ENCODE measurements at places on chromosomes 11 and 22.

DNA sequence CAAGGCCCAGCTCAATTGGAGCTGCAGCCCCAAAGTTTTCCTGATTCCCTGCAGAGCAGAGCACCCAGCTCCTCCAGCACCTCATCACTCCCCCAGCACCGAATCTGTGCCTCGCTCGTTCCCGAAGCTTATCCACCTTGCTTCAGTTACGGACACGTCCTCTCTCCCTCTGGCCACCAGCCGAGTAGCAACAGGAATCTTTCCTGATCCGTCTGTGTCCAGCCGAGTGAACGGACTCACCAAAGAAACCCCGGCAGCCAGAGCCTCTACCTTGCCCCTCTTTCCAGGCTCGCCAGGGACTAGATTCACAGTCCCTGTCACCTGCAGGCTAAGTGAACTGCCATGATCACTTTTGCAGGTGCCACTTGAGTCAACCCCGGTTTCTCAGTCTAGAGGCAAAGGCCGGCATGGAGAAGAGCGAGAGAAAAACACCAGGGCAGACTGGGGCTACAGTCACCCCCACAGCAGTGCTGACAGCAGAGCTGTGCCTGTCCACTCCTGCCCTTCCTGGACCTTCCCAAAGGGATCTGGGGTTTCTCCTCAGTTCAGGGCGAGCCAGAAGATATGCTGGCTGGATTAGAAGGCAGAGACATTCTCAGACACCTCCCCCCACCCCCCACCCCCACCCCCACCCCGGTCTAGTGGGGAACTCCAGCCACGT is 32.3 kb downstream of the BID start:
- no peak for DNase-seq

DNA sequence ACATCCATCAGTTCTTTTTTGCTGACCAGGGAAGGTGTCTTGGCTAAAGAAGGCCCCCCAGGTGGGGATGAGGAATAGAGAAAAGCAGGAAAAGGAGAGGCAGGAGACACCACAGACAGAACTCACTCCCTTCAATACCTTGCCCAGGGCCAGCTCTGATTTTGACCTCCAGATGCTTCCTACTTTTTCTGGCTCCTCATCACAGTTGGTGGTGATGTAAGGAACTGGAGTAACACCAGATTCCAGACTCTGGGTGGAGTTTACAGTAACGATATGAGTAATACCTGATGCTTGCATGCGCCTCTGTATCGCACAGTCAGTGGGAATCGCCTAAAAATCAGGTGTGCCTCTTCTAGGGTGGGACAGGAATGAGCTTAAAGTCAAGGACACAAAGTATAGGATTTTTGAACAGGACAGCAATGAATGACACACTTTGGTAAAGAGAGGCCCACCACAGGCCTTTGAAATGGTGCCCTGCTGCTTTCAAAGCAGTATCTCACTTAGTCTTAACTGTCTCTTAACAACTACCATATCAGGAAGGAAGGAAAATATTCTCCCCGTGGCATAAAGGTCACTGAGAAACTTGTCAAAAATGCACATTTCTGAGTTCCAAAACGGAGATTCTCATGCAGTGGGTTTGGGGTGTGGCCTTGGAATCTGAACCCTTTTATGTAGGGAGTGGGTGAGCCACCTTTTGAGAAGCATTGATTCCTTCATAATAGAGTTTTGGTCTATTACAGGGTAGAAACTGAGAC is 140.8 kb downstream of the SNX19 start:
- no peak for DNase-seq

GRCh38 chr11:66637557-66638176 is 836 bp upstream of the RBM4 start:
- no peak for DNase-seq

GRCh38 chr11:126929179-126930061 is 71.2 kb downstream of the KIRREL3 start:
- DNase-seq, result no peak

GRCh38 chr11:109772892-109773291 is 320.3 kb upstream of the ZC3H12C start:
- no peak for DNase-seq

- DNase-seq, result no peak
These were observed 1.6 kb downstream of the IPO7 start for GRCh38 chr11:9386086-9386485.

DNA sequence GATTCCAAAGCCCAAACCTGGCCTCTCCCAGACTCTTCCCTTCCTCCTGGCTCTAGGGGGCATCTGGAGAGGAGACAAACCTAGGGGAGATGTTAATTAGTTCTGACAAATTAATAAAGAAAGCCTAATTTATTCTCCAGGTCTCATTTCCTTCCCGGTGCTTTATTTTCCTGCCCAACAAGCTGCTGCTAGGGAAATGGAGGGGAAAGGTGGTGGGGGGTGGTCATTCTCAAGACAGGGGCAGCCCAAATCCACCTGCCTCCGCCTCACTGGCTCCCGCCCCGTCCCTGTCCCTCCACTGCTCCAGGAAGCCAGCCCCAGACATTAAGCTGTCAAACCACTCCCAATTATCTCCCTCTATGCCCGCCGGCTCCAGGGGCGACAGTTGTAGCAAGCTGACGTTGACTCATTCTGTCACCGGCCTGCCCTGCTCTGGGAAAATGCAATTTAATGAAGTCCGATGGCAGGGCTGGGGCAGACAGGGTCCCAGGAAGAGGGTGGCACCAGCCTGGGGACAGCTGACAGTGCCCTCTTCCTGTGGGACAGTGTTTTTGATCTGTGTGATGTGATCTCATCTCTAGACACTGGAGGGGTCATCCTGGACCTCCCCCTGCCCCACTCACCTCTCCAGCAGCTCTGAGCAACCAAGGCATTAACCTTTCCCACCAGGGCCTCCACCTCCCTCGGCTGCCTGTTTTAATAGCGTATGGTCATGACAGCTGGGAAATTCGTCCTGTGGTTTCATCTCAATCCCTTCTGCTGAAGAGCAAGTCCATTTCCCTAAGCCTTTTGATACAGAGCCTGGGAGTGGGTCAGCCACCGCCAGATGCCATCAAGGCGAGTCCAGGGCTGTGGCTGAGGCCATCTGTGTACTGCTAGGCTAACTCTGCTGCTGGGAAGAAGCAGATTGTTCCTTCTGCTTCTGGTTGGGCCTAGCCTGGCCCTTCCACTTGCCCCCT is 27.1 kb downstream of the NECTIN1 start:
- no peak for DNase-seq

Data from spleen (tissue), 13 donors.